ENCODE measurements at places on chromosomes 1 and 21.

GRCh38 chr1:68213843-68214242, 18.5 kb downstream of the WLS start:
- DNase-seq = no peak

- no peak for DNase-seq
Measured at GRCh38 chr1:241311056-241311746, 45.8 kb downstream of the RGS7 start.

DNA sequence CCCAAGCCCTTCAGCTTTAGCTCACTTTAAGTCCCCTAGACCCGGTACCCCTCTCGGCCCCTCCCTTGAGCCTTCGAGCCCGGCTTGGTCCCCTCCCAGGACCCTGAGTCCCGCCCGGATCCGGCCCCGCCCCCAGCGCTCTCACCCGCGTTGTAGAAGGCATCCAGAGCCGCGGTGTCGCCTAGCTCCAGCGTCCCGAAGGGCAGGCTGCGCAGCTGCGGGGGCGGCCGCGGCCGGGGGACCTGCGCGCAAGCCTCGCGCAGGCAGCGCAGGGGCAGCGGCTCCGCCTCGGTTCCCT, 699 bp downstream of the MAP3K6 start:
- no peak for DNase-seq

DNA sequence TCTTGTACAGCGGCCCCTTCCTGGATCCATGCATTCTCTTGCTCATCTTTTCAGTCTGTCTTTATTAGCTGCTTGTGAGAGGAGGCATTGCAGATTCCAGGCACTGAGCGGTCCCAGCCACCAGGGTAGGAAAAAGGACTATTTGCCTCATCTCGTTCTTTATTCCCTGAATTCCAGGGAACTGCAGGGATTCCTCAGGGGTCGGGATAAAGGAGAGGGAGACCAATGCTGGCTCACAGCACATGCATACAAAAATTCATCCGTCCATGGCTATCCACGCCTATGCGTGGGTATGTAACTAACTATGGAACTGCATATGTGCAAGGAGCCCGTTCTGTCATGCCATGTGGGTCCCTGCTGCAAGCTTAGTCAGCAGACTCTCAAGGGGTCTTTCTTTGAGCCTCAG, 879 bp upstream of the PLPPR5 start:
- no peak for DNase-seq

GRCh38 chr21:45856442-45856841, 125.1 kb upstream of the COL6A1 start:
- no peak for DNase-seq

- DNase-seq = no peak
Measured at GRCh38 chr1:151502859-151503780, 8.1 kb upstream of the CGN start.

- no peak for DNase-seq
Measured at GRCh38 chr1:156226116-156226538, 13.3 kb downstream of the PMF1 start.

- no peak for DNase-seq
Measured at GRCh38 chr1:58031416-58031815, 515.1 kb downstream of the OMA1 start.

DNA sequence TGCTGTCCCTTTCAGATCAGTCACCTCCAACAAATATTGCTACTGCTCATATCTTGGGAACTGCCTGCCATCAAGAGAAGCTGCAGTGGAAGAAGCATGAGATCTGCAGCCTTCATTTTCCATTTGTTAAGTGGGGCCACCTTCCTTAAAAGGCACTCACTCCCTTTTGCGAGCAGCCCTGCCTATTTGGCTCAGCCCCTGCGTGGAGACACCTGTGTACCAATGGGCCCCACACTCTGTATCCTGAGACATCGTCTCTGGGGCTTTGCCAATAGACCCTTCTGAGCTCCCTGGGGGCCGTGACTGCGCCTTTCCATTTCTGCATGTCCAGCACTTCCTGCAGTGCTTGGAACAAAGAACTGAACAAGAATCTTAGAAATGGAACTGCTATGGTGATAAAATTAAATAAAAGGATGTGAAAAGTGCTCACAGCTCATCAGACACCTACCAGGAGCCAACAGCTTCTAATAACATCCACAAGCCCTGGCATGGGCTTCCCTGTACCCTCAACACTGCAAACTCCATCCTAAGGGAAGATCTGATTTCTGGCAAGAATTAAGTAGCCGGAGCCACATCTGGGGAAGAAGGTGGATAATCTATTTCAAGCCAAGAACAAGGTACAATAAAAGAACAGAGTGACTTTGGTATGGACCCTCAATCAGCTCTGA, 36.7 kb downstream of the PARP1 start:
- DNase-seq = no peak

GRCh38 chr1:113677250-113678158, 81.8 kb downstream of the PHTF1 start:
- DNase-seq = no peak

GRCh38 chr1:68225781-68226180, 6.5 kb downstream of the WLS start:
- DNase-seq = no peak

- DNase-seq = no peak
Measured at GRCh38 chr1:3022511-3022973, 1.3 kb downstream of the ACTRT2 start.

DNA sequence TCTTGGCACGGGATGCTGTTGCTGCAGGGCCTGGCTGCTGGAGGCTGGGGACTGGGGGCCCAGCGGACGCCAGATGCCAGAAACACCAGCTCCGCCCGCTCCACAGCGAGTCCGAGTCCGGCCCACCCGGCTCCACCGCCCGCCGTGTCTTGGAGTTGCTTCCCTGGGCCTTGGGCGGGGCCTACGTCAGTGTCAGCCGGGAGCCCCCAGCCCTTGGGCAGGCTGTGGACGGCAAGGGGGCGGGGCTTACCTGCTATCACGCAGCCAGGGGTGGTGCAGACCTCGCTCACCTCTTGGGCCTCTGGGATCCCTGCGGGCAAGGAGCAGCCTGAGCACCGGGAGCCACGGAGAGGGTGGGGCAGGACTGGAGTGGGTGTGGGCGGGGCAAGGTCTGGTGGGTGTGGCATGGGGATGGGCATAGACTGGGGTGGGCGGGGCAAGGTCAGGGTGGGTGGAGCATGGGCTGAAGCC, 21.8 kb downstream of the MMEL1 start:
- DNase-seq = no peak

GRCh38 chr21:30625449-30626165, 5.2 kb downstream of the KRTAP20-4 start:
- no peak for DNase-seq

GRCh38 chr21:38476385-38476784, 21.9 kb downstream of the ERG start:
- DNase-seq = no peak

DNA sequence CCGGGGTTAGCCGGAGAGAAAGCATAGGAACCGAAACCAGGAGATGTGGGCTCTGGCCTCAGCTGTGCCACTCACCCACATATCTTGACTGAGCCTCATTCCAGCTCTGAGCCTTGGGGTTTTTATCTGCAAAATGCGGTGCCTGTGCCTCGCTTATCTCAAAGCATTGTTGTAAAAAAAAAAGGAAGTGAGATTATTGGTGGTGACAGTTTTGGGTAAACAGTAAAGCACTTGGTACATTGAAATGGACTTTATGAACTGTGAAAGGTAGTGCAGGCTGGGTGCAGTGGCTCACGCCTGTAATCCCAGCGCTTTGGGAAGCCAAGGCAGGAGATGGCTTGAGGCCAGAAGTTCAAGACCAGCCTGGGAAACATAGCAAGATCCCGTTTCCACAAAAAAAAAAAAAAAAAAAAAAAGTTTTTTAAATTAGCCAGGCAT, 3.8 kb downstream of the PTAFR start:
- DNase-seq = no peak

DNA sequence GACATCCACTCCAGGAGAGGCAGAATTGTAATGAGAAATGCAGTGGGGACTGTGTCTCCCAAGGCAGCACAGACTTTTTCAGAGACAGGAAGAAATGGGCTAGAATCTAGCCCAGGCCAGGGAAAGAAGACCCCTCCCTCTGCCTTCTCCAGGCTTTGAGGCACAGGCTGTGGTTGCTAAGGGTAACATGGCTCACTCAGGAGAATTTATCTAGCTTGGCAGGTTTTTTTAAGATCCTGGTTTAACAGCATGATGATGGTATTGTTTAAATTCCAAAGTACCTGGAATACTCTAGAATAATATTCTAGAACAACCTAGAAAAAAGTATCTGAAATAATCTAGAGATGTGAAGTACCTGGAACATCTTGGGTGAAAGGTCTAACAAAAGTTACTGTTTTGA, 125.6 kb downstream of the URB2 start:
- no peak for DNase-seq

GRCh38 chr1:118963456-118964430, 24.4 kb downstream of the TBX15 start:
- no peak for DNase-seq

DNA sequence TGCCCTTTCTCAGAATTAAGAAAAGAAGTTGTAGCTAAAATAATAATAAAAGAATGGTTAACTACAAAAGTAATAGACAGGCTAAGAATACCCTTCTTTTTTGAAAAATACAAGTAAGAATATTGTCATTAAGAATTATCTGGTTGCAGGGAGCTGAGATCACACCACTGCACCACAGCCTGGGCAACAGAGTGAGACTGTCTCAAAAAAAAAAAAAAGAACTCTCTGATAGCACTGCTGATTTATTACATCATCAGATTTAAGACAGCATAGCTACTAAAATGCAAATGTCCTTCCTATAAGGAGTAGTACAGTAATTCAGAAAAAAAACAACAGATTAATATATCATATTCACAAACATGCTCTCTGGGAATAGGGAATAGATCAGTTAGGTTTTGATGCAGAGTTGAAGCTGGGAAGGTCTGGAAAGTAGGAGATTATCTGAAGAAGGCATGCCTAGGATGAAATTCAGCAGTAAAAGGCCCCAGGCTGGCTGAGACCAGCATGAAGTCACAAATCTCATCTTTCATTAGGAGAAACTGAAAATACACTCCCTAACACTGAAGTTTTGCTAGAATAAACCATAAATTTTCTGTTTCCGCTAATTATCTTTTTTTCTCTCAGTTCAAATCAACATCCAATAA, 30.7 kb upstream of the ANGPTL1 start:
- no peak for DNase-seq

DNA sequence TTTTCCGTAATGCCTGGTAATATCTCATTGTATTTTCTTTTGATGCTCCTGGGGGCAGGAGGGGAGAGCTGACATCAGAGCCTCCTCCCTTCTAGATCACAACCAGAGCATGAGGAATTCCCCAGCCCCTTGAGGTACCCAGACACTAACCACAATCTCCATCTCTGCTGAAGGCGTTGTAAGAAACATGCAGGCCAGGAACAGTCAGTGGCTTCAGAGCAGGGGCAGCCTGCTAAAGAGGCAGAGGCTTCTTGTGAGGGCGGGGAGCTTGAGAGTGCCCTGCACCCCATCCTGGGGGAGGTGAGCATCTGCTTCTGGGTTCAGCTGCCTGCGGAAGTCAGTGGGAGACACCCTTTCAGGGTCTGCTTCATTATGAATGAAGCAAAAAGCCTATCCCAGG, 19.0 kb downstream of the MAPKAPK2 start:
- no peak for DNase-seq

- no peak for DNase-seq
Measured at GRCh38 chr1:48028218-48029069, 31.3 kb upstream of the TRABD2B start.

DNA sequence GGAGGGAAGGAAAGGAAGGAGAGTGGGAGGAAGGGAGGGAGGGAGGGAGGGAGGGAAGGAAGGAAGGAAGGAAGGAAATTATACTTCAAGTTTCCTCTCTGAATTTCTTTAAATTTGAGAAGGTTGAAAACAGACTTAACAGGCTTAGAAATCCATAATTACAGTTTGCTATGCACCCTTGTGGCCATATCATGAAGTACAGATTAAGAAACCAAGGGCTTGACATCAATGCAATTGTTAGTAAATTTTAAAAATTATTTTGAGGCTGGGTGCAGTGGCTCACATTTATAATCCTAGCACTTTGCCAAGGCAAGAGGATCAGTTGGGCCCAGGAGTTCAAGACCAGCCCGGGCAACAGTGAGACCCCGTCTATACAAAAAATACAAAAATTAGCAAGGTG, 14.4 kb downstream of the ANP32E start:
- no peak for DNase-seq

Data from stimulated activated CD4-positive, alpha-beta T cell treated with anti-CD3 and anti-CD28 coated beads, Interleukin-1b, Interleukin-23, amount 100 ng/mL, for 1 hour (primary cell).